HEK293T (cell line): ENCODE measurements at places on chromosomes 13 and 19.
A peak's percentile ranks its signal among the peaks of the same experiment; 100 is the strongest.

DNA sequence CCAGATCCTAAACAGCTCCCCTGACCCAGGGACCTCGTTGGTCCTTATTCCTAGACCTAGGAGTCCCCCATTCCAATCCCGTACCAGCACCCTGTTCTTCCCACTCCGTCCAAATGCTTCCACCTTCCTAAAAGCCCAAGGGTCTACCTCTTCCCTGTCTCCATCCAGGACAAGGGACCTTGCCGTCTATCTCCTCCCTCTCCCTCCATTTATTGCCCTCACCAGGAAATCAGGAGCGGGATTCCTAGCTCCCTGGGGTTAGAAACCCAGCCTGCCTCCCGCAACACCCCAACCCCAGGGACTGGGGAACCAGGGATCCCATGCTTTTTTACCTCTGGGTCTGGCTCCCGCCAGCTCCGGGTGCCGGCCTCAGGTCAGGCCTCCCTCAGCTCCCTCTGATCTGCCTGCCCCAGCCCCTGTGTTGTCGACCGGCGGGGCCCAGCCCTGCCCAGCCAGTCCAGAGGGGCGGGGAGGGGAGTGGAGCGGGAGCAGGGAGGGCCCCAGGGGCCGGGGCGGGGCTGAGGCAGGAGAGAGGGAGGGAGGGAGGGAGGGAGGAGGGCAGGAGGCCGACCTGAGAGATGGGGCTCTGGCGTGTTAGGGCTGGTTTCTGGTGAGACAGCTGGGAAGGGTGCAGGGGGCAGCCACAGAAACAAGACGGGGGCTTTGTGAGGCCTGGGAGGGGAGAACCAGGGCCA, at the start of gene B3GNT8:
TSS of gene B3GNT8 (minus strand) at position 423 of the 695 bp plus-strand sequence. CDS start 596 bp downstream, outside the sequence.
- peak; percentile 78 for DNase-seq

- no peak for DNase-seq
Observed at GRCh38 chr19:3518659-3519058, 12.5 kb downstream of the FZR1 start.

- DNase-seq, result no peak
Observed at GRCh38 chr13:46995874-46996273, 99.0 kb upstream of the HTR2A start.

DNA sequence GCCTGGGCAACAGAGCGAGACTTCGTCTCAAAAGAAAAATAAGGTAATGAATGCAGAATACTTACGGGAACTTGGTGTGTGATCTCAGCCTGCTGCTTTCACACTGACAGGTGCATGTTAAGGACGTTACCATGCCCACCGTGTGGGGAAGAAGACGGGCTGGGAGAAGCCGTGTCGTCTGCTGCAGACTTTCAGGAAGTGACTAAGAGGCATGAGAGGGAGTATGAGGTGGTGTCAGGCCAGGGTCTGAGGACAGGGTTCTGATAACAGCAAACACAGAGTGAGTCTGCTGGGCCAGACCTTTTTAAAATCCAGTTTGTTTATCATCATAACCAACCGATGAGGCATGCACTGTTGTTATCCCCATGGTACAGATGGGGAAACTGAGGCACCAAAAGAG, 13.6 kb upstream of the GALP start:
- DNase-seq, result no peak

DNA sequence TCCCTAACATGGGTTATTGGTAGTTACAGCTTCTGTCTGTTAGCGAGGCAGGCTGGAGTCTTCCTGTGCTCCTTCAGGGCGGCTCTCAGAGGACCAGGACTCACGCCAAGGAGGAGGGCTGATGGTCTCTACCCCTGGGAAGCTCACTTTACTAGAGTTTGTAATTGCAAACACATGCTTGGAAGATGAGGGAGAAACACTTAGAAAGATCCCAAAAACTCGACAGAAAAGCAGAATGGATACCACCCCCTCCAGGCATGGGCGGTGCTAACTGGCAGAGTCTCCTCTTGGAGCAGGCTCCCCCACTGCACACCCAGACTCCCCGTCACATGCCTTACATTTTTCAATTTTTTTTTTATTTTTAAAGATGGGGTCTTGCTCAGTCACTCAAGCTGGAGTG, 62.0 kb downstream of the PARP4 start:
- no peak for DNase-seq
